Stimulated activated CD8-positive, alpha-beta memory T cell treated with anti-CD3 and anti-CD28 coated beads, Interleukin-15, amount 100 ng/mL, for 24 hours (primary cell): ENCODE measurements at places on chromosomes 2 and 18.

- DNase-seq = no peak
These were observed 187.9 kb downstream of the TCF4 start for GRCh38 chr18:55400081-55400480.

DNA sequence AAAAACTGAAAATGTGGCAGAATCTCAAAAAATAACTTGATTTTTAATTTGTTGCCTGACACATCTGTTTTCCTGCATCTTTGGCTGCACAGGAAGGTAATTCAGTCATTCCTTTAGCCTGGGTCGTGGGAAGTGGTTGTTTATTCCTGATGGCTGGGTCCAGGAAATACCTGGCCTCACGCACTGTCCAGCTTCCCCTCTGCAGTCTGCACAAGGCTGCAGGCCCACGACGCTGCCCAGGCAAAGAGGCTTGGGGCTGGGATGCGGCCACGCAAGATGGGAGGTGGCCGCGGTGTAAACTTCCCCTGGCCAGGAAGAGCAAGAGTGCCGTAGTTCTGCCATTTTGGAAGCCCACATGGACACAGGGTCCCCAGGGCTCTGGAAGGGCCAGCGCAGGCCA, 28.2 kb downstream of the TSHZ1 start:
- DNase-seq = no peak

DNA sequence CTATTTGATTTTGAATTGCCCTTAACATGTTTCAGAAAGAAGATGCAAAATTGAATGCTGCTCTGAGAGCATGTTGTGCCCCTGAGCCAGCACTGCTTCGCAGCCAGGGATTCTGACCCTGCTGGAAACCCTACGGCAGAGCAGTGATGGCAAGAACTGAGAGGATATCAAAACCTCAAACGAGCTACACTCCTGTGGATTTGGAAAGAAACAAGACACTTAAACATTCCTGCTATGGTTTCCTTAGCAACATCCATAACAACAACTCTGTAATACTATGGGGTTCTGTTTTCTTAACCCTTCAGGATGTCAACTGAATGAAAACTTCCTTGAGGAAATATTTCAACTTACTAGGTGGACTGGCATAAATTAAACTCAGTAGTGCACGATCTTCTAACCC, 649.1 kb downstream of the NYAP2 start:
- DNase-seq = no peak

GRCh38 chr18:3041843-3042242, 28.9 kb upstream of the LPIN2 start:
- no peak for DNase-seq

DNA sequence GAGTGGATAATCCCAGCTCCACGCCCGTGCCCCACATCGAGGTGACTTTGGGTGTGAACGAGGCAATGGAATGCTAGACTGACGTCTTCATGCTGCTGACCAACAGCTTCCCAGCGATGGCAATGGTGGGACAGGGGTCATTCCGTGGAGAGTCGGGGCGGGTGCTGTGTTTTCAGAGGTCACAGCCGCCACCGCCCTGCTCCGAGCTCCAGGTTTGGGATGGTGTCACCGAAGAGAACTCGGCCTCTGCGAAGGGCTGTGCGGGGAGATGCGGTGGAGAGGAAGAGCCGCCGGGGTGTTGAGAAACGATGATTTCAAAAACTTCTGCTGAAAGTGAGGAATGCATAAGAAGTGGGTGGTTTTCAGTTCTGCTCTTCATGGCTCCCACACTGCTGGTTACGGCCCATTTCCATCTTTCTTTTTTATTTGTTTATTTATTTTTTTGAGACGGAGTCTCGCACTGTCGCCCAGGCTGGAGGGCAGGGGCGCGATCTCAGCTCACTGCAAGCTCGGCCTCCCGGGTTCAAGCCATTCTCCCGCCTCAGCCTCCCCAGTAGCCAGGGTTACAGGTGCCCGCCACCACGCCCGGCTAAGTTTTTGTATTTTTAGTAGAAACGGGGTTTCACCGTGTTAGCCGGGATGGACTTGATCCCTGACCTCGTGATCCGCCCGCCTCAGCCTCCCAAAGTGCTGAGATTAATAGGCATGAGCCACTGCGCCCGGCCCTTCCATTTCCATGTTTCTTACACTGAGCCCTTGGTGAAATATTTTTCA, 142.6 kb downstream of the RTP5 start:
- no peak for DNase-seq

- no peak for DNase-seq
These were observed 59.7 kb downstream of the POLE4 start for GRCh38 chr2:75018162-75018561.

GRCh38 chr2:156394033-156394741, 42.0 kb upstream of the GPD2 start:
- DNase-seq = no peak

DNA sequence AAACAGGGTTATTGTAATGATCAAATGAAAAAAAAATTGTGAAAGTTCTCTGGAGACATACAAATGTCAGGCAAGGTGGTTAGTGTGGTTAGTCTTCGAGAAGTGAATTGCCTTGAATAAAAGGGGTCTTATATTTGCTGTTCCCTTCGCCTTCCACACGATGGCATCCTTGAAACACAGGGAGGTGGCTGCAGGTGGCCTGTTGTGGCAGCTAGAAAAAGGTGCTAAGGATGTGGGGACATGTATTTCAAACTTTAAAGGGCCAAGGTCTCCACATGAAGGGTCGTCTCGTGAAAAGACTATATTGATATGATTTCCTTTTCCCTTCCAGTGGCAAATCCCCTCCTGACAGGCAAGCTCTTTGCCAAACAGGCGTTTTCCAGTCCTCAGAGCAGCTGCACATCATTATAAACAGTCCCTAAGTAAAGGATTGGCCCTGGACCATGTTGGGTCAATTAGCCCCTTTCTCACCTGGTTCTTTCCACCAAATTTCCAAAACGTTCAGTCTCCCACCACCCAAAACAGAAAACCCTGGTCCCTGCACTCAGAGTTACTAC, 68.5 kb downstream of the COPS8 start:
- DNase-seq = no peak

- DNase-seq = no peak
These were observed 1.5 kb downstream of the SPOPL start for GRCh38 chr2:138503087-138503442.

DNA sequence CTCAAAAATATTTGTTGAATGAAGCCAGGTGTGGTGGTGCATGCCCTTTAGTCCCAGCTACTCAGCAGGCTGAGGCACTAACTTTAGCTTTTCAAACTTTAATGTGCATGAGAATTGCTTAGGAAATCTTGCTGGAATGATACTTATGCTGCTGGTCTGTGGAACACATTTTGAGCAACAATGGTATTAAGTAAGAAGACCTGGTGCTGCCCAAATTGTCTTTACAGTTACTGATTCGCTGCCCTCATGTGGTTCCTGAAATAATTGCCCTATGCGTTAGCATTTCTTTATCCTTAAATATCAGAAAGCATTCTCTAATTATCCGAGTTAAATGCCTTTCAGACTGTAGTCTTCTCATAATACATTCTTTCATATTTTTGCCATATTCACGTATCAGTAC, 76.0 kb upstream of the SESTD1 start:
- no peak for DNase-seq

GRCh38 chr2:134973241-134974138, 54.9 kb downstream of the CCNT2 start:
- DNase-seq = no peak

GRCh38 chr2:36489281-36489680, 108.7 kb downstream of the FEZ2 start:
- no peak for DNase-seq

GRCh38 chr2:183390109-183390508, 265.9 kb downstream of the NUP35 start:
- DNase-seq = no peak

DNA sequence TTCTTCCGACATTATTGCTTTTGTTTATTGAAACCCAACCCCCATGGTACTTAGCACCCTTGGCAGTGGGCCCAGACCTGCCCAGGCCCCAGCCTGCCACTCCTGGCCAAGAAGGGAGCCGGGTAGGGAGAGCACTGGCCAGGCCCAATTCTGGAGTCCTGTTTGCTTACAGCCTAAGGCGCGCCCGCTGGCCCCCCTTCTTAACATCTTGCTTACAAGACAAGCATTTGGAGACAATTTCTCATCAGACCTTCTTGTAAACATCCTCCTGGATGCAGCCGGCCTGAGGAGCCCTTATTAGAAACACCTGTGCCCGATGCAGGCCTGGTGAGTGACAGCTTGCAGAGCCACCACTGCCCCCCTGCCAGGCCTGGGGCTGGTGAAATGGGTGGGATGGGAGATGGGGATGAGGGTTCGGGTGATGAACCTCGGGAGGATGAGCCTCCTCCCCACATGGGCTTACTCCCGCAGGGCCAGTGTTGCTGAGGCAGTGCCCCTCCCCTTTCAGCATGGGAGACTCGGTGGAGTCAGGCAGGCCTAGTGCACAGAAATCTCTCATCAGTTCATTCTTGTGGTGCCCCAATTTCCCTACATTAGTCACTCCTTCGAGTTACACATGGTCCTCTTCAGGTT, 217.5 kb downstream of the CYP26B1 start:
- DNase-seq = no peak

DNA sequence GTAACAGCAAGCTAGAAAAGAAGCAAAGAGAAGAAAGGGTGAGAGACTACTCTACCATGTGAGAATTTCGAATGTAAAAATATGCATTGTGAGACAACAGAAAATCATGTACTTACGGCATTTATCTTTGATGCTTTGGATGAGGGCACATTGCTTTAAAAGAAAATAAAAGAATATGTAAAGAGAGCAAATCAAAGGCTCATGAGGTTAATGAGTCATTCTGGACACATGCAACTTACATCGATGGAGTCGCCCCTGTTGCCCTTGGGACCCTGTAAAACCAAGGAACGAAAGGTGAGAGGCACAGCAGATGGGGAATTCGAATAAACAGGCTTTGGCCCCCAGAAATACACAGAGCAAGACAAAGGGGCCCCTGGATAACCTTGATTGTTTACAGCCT, 69.0 kb downstream of the COL6A3 start:
- no peak for DNase-seq

DNA sequence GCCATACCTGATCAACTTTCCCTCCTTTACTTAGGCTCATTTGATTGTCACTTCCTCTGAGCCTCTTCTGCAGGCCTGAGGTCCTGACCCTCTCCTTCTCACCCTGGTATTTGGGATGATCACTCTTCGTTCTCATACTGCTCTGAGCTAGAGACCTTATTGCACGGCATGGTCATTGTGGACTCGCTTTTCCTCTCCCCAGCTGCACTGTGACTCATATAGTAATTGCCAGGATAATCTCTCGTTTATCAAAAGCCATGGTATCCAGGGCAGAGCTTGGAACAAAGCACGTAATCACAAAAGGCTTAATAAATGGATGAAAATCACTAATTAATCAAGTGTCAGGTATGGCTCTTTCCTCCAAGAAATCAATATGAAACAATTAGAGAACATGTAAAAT, 40.9 kb upstream of the TRIB2 start:
- DNase-seq = no peak

DNA sequence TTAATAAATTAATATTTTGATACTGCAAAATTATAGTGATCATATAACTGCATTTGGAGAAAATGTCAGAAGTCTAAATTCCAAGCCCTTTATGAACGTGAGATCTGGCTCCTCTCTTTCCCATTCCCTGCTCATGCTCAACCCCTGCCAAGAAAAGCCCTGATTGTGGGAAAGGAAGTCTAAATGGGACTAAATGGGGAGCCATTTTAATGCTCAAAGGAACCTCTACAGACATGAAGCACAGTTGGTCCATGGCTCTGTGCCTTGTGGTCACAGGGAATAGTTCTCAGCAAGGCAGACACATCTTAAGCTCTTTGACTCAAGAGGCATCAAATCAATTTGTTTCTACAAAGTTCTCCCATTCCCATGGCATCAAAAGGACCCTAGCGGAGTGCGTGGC, 29.3 kb upstream of the INSIG2 start:
- no peak for DNase-seq

GRCh38 chr2:139478165-139478914, 698.1 kb upstream of the NXPH2 start:
- no peak for DNase-seq

DNA sequence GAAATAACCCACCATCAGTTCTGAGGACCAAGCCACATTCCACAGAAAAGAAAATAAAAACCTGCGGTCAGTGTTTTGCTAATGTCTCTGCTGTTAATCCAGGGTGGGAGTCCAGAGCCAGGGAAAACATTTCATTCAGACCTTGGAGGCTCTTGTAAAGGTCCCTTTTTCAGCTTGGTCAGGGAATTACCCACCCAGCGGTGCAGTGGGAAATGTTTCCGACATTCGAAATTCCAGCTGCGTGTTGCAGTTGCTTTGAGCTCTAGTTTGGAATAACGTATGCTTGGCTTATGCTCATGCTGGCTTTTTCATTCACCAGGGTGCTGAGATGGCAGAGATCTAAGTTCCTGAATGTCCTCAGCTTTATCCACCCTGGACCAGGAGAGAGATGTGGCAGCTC, 219.1 kb downstream of the TRIB2 start:
- DNase-seq = no peak

DNA sequence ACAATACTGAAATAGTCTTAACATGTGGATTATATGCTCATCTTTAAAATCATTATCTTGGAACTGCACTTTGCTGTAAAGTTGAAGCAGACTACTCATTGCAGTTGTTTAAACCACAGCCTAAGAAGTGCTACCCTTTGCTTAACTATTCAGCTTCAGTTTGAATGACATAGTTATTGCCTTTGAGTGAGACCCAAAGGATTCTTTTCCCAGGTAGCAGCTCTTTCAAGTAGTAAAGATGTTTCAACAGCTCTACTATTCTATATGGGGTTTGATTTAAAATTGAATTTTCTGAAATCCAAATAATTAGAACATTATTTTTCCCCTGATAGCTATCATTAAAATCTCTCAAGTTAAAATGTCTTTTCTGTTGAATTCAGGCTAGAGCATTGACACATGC, 1.1 kb downstream of the SCG2 start:
- no peak for DNase-seq

DNA sequence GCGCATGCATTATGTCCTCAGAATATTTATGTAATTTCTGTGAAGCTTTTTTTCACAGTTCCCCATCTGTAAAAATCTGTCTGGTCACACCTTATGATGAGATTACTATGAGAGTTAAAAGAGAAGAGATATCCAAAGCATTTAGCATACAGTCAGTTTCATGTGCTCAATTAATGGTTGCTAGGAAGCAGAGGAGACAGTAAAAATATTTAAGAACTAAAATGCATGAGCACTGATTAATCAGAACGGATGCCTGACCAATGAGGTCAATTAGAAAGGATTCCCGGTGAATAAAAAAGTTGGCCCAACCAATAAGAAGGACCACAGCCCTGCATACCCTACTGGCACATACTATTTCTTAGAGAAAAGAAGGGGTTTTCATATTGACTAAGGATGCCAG, 12.0 kb upstream of the CRIM1 start:
- no peak for DNase-seq
